ENCODE measurements at places on chromosomes 12 and 14.

- DNase-seq = no peak
Observed at GRCh38 chr14:59085207-59085739, 103.2 kb upstream of the DAAM1 start.

GRCh38 chr12:126369487-126370463 lies 1304.5 kb downstream of the AACS start:
- DNase-seq = no peak

DNA sequence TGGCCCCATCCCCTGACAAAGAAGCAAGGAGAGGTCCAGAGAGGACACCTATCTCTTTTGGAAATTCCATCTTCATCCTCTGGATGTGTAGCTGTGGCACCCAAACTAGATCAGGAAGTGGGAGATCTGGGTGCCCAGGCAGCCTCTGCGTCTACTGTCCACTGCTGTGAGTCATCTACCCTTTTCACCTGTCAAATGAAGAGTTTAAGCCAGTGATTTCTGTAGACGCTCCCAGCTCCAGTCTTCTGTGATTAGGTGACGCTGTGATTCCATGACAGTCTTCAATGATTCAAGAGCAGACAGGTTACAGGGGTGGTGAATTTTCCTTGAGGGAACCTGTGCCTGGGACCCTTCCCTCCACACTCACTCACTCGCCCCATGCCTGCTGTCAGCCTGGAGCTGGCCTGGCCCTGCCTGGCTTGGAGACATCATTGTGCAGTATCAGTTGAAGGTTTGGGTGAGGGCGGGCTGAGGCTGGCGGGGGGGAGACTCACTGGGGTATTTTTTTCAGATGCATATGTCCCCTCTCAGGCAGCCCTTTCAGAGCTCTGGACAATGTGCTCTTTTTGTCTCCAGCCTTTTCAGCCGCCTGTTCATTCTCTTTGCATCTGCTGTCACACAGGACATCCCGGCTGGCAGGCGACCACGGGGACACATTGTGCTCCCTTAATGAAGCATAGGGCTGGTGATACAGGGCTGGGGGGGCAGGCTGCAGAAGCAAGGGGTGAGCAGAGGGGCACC lies 56.8 kb upstream of the PARP11 start:
- no peak for DNase-seq

DNA sequence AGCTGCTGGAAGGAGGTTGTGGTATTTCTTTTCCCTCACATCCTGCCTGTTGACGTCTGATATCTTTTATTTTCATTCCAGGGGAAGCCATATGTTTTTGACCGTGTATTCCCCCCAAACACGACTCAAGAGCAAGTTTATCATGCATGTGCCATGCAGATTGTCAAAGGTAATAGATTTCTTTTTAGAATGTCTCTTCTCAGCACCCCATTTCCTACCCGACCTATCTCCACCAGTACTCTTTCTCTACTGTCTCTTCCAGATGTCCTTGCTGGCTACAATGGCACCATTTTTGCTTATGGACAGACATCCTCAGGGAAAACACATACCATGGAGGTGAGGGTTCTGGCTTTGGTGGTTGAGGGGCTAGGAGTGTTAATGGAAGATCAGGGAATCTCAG lies 13.5 kb downstream of the KIF5A start:
- DNase-seq = no peak

GRCh38 chr12:50615145-50615906 lies 110.5 kb downstream of the DIP2B start:
- DNase-seq = no peak

DNA sequence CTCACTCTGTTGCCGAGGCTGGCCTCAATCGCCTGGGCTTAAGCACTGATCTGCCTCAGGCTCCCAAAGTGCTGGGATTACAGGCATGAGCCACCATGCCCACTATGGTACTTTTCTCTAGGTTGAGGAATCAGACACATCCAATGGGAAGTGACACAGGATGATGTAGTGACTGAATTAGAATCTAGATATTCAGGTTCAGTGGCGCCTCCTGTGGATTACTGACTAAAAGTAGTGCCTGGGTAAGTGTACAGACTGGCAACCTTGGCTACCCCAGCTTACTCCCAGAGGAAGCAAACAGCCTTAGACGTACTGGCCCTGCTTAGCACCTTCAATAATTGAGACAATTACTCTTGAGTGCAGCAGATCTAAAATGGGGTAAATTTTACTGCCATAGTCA lies 22.8 kb downstream of the GALNT8 start:
- DNase-seq = no peak

DNA sequence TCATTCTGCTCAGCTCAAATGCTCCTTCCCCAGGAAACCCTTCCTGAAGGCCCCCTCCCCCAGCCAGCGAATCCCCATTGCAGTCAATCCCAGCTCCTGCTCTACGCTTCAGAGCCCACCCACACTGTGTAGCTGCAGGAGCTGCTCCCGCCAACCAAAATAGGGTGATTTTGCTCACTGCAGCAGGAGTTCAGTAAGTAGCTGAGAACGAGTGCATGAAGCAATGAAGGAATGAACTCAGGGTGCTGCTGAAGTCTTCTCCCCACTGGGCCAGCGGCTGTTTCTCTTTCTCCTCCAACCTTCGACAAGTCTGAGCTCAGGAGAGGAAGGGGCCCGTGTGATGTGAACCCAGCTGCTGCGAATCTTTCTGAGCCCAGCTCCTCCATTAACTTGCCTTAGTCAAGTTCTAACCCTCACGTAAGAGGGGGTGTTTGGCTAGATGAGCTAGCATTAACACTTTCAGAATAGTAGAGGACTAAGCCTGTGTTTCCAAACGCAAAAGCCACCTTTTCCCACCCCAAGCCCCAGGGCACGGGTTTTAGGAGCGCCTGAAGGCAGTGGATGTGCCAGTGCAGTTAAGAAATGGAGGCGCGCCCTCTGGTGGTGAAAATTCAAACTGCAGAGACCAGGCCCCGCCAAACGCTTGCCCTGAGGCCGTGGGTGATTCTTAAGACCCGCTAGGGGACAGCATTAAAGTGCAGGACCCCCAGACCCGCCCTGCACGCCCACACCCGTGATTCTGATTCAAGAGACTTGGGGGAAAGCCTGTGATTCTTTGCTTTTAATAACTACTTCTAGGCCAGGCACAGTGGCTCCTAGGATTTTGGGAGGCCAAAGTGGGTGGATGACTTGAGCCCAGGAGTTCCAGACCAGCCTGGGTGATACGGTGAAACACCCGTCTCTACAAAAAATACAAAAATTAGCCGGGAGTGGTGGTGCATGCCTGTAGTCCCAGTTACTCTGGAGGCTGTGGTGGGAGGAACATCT lies 11.9 kb upstream of the SERPINA4 start:
- DNase-seq = peak; percentile 36

DNA sequence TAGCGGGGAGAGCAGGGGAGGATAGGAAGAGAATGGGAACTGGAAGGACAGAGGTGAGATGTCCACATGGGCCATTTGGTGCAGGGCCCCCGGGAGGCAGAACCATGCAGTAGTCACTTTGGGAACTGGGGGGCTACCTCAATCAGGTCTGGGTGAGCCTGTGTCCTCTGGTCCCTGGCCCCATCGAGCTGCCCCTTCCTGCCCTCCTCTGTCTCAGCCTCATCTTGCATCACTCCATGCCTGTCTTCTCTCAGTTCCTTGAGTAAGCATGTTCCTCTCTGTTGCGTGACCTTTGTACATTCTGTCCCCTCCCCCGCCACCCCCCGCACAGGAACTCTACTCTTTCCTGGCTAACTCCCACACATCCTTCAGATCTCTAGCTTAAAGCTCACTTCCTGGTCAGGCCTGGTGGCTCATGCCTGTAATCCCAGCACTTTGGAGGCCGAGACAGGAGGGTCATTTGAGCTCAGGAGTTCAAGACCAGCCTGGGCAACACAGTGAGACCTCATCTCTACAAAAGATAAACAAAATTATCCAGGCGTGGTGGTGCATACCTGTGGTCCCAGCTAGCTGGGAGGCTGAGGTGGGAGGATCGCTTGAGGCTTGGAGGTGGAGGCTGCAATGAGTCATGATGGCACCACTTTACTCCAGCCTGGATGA lies 23.2 kb downstream of the FOS start:
- peak; percentile 35 for DNase-seq

GRCh38 chr12:99045158-99045557 lies 400.1 kb downstream of the APAF1 start:
- DNase-seq = no peak

- no peak for DNase-seq
Observed at GRCh38 chr14:101731187-101732080, 30.1 kb upstream of the PPP2R5C start.

DNA sequence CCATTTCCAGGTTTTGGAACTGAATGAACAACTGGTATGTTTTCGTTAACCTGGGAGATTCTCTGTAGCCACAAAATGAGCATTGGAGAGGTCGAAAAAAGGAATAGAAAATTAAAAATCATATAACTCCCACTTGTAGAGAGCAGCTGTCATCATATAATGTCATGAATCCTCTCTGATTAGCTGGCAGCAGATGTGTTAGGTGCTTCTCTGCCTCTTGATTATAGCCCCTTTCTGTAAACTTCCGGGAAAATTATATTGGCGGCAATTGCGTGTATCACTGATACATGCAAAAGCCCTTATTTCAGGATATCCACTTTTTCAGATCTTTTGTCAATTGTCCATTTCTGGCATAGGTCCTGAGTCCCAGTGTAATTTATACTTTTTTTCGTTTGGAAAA lies 31.7 kb downstream of the FGD4 start:
- no peak for DNase-seq

- no peak for DNase-seq
Observed at GRCh38 chr12:66999141-66999540, 270.0 kb upstream of the CAND1 start.

DNA sequence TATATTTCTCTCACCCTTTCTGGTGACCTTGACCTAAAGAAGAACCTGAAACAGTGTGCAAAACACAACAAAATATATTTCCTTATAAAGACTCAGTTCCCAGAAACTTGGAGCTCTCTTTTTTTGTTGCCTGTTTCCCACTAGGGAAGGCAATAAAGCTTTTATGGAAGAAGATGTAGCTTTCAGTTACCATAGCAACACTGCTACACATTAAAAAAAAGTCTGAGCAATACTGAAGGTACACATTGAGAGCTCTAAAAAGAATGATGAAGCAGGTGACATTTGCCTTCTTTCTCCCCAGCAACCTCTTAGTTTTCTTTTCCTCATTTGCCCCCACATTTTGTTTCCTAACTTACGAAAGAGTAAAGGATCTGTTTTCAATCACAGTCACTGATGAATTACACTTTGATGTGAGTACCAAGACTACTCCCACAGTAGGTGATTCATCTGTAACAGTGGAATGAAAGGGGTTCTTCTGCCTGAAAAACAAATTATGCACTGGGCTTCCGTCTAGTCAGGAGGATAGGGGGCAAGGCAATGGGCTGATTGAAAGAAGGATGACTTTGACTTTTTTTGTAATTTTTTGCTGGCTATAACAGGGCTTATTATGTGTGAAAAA lies 1.1 kb upstream of the CATSPERB start:
- DNase-seq = no peak

DNA sequence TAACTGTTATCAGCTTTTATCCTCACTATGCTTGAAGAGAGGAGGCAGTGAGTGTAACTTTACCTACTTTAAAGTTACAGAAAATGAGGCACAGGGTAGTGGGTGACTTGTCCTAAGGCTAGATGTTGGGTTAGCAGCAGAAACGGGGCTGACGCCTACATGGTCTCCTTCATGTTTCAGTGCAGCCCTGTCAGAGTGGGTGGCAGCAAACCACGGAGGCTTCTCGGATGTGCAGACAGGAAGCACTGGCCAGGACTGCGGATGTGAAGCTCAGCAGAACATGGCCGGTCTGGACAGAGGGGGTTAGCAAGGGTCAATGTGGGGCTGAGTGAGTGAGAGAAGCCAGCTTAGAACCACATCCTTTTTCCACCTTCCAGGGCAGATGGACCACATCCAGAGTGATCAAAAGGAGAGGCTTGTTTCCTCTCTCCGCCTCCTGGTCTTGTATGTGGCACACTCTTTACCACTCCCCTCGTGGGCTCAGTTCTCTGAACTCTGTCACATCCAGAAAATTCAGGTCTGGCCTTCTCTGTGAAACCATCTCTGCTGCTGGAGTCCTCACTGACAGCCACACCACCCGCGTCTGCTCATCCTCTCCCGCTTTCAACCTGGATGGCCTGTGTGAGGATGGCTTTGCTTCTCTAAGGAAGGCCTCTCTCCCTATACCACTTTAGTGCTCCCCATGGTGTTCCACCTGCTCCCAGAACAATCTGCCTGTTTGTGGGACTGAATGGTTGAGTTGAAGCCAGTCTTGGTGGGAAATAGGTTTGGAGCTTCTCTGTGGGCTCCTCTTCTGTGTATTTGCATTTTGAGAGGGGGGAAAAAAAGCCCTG lies 14.1 kb downstream of the SUSD6 start:
- DNase-seq = peak; percentile 14

GRCh38 chr14:68293404-68293803 lies 473.8 kb downstream of the RAD51B start:
- no peak for DNase-seq

DNA sequence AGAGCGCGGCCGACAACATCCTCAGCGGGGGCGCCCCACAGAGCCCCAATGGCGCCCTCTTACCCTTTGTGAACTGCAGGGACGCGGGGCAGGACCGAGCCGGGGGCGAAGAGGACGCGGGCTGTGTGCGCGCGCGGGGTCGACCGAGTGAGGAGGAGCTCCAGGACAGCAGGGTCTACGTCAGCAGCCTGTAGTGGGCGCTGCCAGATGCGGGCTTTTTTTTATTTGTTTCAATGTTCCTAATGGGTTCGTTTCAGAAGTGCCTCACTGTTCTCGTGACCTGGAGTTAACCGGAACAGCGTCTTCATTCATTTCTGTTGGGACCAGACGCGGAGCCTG lies 103.8 kb upstream of the FKBP4 start:
- DNase-seq = no peak

GRCh38 chr12:82507686-82508085 lies 149.4 kb downstream of the METTL25 start:
- no peak for DNase-seq

GRCh38 chr12:25436206-25437030 lies 116.7 kb downstream of the LMNTD1 start:
- DNase-seq = peak; percentile 55

- DNase-seq = no peak
Observed at GRCh38 chr14:53137568-53138203, 15.4 kb downstream of the DDHD1 start.

- DNase-seq = no peak
Observed at GRCh38 chr14:78986989-78987388, 816.8 kb downstream of the NRXN3 start.

DNA sequence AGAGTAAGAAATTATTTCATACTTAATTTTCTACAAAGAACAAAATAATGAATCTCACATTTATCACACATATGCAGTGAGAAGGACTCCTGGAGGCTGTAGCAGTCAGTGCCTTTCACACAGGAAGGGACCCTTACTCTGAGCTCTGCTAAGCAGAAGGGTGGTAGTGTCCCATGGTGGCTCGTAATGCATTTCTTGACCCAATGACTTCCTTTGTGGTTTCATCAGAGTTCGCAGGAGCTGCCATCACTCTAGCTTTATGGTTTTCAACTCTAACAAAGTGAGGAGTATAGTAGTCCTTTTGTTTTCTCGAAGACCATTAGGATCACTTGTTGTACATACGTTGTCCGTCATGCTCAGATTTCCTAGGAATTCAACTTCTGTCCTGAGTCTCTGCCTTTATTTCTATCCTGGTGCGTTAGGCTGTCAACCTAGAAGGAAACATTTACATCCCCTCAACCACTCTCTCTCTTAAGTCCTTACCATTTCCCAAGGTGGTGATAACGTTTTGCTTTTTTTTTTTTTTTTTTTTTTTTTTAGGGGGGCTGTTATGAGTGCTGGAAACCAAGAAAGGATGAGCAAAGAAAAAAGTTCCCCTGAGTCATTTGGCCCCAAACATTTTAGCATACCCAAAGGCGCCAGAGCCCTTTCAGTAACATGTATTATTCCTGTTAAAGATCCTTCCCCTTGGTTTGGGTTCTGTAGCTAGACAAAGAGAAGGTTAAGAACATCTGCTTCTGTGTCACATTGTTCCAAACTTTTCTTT lies 37.2 kb downstream of the GABARAPL1 start:
- DNase-seq = no peak

GRCh38 chr12:95099270-95099790 lies 25.9 kb upstream of the NR2C1 start:
- no peak for DNase-seq

Measured in midbrain (tissue), 1 donor.